ENCODE measurements at places on chromosomes 5 and 9.

GRCh38 chr5:75985077-75985476 is 98.1 kb upstream of the SV2C start:
- DNase-seq = no peak

- DNase-seq = no peak
Observed at GRCh38 chr9:68678430-68678829, 26.6 kb upstream of the PIP5K1B start.

- DNase-seq = no peak
Observed at GRCh38 chr9:19127871-19128500, 694 bp upstream of the PLIN2 start.

GRCh38 chr9:12657233-12657632 is 36.0 kb upstream of the TYRP1 start:
- DNase-seq = no peak

GRCh38 chr5:83720836-83721537 is at the start of gene HAPLN1:
Gene HAPLN1, minus strand, starts transcription at chr5:83720855. Its CDS starts 47,332 bp downstream, at chr5:83673523.
- DNase-seq = no peak

DNA sequence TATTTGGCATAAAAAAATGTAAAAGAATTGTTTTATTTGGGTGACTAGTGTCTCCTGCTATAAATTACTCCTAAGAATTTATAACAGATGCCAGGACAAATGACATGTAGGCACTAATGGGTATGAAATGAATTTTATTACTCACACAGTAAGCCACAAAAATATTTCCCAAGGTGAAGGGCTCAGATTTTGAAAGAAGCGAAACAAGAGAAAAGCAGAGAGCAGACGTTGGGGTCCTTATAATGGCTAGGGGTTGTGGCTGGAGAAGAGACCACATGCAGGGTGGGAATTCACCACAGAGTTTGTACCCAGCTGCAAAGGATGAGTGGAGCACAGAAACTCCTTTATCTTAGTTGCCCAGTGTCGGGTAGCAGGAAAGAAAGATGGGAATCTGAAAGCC is 45.0 kb upstream of the PRR16 start:
- DNase-seq = no peak

GRCh38 chr5:170151097-170151831 is 45.6 kb downstream of the FOXI1 start:
- DNase-seq = no peak

DNA sequence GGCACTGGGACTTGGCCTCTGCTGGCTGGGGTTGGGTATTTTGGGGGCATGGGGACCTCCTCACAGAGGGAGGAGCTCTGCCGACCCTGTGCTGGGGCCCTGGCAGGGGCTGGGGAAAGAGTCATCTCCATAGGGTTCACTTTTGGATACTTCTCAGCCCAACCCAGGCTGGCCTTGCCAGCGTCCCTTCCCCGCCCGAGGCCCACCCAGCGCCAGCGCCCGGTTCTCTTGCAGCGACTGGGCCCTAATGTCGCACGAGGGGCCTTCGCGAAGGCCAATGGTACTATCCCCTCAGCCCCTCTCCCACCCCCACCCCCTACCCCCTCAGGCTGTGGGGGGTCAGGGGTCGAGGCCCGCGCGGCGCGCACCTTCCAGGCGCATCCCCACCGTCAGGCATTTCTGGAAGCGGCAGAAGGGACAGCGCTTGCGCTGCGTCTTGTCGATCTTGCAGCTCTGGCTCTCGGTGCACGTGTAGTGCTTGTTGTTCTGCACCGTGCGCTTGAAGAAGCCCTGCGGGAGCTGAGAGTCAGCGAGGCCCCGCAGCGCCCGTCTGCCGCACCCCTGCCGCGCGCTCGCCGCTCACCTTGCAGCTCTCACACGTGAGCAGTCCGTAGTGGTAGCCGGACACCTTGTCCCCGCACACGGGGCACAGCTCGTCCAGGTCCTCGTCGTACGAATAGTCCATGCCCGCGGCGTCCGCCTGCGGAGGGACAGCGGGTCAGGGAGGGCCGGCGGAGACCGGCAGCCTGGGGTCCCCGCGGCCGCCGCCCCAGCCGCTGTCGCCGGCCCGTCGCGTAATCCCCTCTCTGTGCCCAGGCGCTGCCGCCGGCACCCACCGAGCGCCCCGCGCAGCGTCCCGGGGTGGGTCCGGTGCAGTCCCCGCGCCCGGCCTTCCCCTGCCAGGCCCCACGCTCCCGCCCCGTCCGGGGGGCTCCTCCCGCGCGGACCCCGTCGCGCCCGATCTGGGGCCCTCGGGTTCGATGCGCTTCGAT is 4.2 kb downstream of the NR5A1 start:
- no peak for DNase-seq

DNA sequence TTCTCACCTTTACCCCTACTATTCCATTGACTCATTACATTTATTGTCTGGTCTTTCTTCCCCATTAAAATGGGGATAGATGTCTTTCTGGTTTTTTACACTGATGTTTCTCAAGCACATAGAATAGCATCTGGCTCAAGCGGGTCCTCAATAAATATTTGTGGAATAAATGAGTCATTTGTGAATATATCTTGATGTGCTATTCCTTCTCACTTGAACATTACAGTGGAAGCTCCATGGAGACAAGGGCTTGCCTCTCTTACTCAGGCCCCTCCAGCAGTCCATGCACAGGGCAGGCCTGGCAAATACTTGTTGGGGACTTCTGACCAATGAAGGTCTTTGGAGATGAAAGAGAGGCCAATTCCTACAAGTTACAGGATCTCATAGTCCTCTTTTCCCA is 151.7 kb upstream of the TAS2R1 start:
- no peak for DNase-seq

- no peak for DNase-seq
Observed at GRCh38 chr9:107612136-107612535, 122.6 kb upstream of the KLF4 start.

DNA sequence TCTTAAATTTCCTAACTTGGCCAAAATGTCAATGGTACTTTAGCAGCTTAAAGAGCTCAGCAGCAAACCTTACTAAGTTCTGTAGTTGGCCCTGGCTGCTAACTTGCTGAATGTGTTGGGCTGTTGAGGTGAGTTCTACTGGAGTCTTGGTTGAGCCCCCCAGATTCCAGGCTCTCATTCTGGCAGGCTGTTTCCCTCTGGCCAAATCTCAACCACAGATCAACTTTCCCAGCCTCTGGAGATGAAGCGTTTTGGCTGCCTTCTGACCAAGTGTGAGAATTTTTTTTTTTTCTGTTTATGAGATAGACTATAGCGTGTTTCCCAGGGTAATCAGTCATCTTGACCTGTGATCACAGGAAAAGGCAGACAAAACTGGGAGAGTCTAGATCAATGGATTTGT is 343.7 kb downstream of the EBF1 start:
- DNase-seq = no peak

- DNase-seq = no peak
Observed at GRCh38 chr5:76479973-76480667, 77.0 kb downstream of the IQGAP2 start.

- no peak for DNase-seq
Observed at GRCh38 chr5:171703146-171703545, 82.5 kb upstream of the SMIM23 start.

- no peak for DNase-seq
Observed at GRCh38 chr5:176491101-176491502, 42.9 kb downstream of the FAF2 start.

GRCh38 chr9:20508242-20508641 is 114.1 kb downstream of the MLLT3 start:
- no peak for DNase-seq

DNA sequence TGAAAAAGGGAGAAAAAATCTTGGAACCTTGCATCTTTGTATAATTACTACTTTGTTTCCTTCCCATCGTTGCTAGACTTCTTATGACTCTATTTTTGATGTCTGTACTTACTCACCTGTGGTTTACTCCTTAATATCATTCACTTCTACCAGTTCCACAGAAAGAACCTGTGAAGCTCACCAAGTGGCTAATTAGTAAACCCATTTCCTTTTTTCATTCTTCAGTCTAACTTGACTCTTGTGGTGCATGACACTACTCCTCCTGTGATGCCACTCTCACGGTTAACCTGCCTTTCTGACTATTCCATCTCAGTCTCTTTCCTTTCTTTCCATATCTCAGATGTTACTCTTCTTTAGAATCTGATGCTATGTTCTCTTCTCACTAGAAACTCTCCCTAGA is 14.6 kb downstream of the RECK start:
- no peak for DNase-seq

DNA sequence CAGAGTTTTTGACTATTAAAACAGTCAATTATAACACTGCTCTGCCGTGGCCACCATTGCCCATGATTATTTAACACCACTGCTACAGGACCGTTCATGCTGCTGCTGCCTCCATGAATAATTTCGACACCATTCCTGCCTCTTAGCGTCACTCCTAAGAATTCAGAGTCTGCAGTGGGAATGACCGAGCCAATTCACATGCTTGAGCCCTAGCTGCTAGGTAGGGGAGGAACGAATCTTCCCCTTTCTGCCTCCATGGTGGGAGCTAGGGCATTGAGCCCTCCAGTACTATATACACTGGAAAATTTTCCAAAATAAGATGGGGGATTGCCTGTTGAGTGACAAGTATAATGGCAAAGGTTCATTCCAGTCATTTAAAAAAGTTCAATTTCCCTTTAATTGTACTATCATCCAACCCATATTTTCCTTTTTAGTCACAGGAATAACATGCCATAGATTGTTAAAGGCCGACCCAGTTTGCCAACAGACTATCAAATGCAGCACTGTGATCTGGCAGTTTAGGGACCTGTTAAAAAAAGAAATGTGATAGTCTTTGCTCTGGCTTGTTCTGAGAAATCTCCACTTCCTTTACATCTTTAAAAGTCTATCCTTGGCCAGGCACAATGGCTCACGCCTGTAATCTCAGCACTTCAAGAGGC is 13.5 kb upstream of the B4GALT1 start:
- DNase-seq = no peak

- no peak for DNase-seq
Observed at GRCh38 chr5:139975306-139975705, 67.8 kb downstream of the NRG2 start.

DNA sequence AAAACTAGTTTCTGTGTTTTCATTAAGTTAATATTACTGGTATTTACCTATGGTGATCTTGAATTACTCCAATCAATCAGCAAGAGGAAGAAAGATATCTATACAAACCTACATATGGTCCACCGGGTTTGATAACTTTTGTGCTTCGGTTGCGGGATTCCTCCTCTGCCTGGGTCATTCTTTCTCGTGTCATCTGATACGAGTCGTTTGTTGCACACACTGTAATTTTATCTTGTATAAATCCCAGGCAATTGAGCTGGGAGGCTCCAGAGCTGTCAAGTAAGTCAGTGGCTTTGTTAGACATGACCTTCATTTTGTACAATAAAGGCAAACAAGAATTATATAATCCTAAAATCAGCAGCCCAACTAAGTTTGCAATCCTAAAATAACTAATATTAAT is 48.0 kb downstream of the ELL2 start:
- DNase-seq = no peak

DNA sequence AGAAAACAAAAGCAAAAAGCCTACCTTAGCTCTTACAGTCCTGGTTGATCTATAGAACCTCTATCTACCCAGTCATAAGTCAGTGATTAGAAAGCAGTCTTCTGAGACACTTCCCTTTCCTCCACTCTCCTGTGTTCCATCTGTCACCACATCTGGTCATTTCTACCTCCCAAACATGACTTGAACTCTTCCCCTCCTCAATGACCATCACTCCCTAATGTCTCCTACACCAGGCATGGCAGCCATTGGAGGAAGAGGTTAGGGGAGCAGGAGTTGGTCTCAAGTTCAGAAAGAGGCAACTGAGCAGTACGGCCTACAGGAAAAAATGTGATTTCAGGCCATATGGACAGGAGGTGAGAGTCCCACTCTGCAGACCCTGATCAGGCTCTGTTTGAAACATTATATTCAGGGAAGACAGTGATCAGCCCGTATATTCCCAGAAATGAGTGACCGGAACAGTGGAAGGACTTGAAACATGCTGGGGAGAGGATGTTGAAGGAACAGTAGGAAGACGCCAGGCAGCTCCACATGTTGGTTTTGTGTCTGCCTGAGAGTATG is 12.0 kb downstream of the ABLIM3 start:
- no peak for DNase-seq

DNA sequence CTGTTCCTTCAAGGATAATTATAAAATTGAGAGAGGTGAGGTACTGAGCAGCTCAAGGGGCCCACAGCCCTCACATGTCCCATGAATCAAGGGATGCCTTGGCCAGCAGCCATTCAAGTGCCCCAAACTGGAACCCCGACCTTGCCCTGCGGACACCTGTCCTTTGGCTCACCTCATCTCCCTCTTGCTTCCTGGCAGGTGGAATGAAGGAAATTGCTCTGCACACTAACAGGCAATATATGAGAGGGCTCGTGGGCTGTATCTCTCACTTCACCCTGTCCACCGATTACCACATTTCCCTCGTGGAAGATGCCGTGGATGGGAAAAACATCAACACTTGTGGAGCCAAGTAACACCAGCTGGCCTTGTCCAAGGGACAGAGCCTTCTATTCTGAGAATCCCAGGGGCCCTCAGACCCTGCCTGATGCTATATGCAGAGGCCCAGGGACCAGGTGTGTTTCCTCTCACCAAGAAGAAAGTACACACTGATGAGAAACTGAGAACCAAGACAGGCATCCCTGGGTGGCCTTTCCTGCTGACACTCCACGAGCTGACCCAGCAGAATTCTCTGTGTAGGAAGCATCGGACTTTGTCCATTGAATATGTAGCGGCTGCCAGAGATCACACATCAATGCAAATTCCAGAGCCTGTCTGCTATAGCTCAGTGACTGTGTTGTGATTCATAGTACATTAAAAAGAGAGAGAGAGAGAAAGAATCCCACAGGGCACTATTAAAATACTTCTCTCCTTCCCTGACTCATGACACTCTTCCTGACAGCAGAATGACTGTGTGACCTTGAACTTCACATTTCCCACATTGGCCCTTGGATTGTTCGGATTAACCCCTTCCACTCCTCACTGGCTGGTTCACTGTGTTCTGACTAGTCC is 92.6 kb downstream of the LIFR start:
- no peak for DNase-seq

GRCh38 chr9:115989831-115990230 is 163.8 kb upstream of the PAPPA start:
- no peak for DNase-seq
